ENCODE measurements at places on chromosomes 4 and X. TPM values are rescaled to one million over a fixed set of nuclear protein-coding genes. Genes with fewer than 3 reads are reported as not detected.
A peak's percentile ranks its signal among the peaks of the same experiment; 100 is the strongest.

The PABPC5 gene
- not detected for polyA plus RNA-seq

The CCDC110 gene
- polyA plus RNA-seq, result 0.16 TPM

The JAKMIP1 gene
- polyA plus RNA-seq, result not detected

DNA sequence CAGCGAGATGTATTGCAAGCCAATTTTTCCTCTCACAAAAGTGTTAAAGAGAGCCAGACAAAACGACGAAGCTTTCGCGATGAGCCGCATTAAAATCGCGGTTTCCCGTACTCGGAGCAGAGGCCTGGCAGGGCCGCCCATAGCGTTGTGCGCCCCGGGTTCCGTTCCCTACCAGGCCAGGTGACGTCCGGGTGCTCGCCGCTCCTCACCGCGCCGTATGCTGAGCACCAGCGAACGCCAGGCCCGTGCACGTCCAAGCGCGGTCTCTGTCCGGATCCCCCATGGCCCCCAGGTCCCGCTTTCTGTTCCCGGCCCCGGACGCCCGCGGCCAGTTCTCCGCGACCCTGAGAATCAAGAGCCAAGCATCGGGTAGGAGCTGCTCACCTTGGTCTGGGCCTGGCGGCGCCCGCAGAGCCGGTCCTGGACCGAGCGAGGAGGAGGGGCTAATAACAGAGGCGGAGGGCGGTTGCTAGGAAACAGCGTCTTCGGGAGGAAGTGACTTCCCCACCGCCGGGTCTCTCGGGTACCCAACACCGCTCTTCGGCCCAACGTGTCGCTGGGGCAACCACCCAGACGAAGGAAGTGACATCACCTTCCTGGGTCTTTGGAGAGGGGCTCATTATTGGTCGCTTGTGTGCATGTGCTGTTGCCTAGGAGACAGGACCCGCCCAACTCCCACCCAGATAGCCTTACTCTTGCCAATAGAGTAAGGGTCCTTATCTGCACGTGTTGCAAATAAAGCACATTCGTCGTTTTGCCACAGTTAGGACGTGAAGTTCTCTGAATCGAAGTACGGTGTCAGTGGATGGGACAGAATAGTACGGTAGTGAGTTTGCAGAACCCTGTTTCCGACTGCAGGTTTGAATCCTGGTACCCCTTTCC lies at the start of gene MAP9:
Gene MAP9 (minus strand): TSS at position 579 of the 882 bp plus-strand sequence. CDS start 1,115 bp downstream, outside the sequence.
- H3K27ac ChIP-seq, result peak within 1 kb of the TSS; percentile 92
- H3K4me3 ChIP-seq, result peak within 1 kb of the TSS; percentile 94
- H3K27me3 ChIP-seq, result peaks cover 6% of the 10 kb centered on the region
- peaks cover 9% of the 10 kb centered on the region for H3K4me1 ChIP-seq

GRCh38 chr4:108223313-108223712 lies 54.6 kb upstream of the LEF1 start:
- H3K27ac ChIP-seq, result peak overlapping the region; percentile 58
- DNase-seq, result no peak
- H3K4me1 ChIP-seq, result no peaks in the 10 kb centered on the region

DNA sequence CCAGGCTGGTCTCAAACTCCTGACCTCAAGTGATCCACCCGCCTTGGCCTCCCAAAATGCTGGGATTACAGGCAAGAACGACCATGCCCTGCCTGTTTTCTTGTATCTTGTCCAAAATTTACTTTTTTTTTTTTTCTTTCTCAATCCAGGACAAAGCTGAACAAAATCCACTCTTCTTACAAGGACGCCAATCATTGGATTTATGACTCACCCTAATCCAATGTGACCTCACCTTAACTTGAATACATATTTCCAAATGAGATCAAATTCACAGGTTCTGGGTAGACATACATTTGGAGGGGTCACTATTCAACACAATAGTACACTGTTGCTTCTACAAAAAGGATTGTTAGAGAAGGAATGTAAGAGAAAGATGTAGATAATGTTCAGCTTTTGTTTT lies 18.0 kb upstream of the TSR2 start:
- no peaks in the 10 kb centered on the region for H3K36me3 ChIP-seq
- peaks cover 33% of the 10 kb centered on the region for H3K27me3 ChIP-seq
- no peak for DNase-seq
- no peak overlapping the region for H3K27ac ChIP-seq
- H3K4me3 ChIP-seq, result no peak overlapping the region
- H3K4me1 ChIP-seq, result no peaks in the 10 kb centered on the region

All from naive B cell (primary cell).